ENCODE measurements at places on chromosomes 7 and 10.

GRCh38 chr7:66576646-66577045 is 52.0 kb upstream of the KCTD7 start:
- DNase-seq: no peak

DNA sequence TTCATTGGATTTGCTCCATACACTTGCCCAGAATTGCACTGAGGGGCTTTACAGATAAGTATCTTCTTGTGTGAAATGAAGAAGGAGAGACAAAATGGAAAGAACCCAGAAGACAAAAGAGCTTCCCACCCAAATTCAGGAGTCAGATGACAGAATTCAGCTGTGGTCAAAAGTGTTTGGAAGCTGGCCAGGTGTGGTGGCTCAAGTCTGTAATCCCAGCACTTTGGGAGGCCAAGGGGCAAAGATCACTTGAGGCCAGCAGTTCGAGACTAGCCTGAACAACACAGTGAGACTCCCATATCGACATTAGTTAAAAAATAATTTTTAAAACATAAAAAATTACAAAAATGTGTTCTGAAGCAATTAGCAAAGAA is 27.1 kb downstream of the DUSP5 start:
- no peak for DNase-seq

GRCh38 chr7:132078891-132079735 is 497.2 kb downstream of the PLXNA4 start:
- no peak for DNase-seq

GRCh38 chr7:32089256-32089655 is 19.0 kb upstream of the PDE1C start:
- no peak for DNase-seq

DNA sequence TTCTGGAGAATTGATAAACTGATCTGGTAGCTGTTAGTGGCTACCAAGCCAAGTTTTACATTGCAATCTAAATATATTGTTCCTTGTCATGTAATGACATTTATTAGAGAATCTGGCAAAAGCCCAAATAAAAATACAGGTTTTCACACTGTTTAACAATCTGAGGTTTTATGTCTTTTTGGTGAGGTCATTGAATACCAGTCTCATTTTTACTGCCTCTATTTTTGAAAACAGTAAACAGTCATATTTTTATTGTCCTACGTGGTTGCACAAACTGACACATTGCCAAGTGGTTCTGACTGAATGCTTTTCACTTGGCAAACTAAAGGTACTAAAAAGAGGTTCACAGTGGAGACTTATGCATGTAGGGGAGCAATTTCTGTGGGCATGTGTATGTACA is 157.5 kb downstream of the PRKG1 start:
- no peak for DNase-seq

DNA sequence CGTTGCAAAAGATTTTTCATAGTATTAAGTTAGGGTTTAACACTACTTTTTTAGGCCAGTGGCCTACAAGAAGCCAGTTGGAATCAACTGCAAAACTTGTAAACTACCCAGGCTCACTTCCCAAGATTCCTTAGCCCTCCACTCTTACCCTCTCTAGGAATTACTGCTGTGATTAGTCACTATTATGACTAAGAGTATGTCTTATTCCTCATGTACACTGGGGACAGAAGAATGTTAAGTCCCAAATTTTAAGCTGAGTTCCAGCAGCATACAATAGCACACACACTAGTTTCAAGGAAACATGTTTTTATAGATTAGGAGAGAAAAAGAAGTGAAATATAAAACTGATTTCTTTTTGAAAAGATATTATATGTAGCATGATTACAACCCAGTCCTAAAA is 42.8 kb downstream of the FBXL13 start:
- no peak for DNase-seq

DNA sequence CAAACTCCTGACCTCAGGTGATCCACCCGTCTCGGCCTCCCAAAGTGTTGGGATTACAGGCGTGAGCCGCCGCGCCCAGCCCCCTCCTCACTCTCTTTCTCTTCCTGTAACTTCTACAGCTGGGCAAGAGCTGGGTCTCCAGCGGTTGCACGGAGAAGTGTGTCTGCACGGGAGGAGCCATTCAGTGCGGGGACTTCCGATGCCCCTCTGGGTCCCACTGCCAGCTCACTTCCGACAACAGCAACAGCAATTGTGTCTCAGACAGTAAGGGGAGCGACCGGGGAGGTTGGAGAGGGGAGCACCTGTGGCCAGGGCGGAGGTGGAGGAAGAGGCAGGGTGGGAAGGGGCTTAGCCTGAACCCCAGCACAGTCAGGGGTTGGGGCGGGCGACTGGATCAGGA is 41.4 kb downstream of the EPHB4 start:
- no peak for DNase-seq

DNA sequence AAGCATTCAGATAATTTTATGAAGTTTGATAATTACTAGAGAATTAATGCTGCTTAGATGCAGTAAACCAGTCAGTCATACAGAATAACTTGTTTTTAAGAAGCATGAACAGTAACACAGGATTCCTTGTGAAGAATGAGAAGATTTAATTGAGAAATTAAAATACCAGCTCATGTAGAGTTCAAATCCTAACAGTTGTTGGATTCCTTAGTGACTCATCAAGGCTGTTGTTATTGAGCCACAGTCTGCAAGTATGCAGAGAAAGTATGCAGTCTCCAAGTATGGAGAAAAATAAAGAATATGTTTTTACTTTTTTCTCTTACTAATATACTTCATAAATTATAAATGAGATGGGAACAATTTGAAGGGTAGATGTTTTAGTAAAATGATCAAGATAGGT is 30.2 kb upstream of the CYP26C1 start:
- no peak for DNase-seq

DNA sequence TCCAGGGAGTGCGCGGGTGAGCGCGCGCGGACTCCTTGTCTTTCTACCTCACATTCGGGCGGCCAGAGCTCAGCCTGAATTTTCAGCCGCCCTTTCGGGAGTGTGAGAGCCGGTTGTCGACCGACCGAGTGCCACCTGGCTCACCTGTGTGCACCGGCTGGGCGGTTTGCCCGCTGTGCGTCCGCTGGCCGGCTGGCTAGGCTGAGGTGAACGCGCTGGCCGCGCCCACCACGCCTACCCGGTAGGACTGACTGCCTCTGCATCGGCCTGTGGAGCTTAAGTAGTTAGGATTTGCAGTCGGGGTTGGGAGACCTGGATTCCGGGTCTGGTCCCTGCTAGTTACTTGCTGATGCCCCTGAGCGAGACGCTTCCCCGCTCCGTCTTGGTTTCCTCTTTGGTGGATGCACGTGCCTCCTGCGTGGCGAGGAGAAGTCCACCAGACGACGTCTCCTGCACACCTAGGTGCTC is 553 bp downstream of the TSPAN15 start:
- DNase-seq: no peak

GRCh38 chr10:124287791-124288190 is 130.9 kb downstream of the OAT start:
- DNase-seq: no peak

DNA sequence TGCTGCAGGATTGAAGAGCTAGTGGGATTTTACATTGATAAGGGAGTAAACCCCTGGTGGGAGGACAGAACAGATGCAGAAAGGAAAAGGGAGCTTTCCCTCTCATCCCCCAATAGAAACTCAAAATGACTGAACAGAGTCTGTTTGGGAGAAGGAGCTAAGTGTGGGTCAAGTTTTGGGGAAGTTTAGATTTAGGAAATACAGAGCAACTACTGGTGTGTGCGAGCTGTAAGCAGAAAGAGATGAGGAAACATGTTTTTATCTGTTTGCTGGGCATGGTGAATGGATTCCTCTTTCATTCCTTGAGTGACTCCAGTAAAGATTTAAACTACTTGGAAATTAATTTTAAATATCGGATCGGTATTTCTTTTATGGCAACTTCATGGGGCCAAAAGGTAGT is 132.7 kb downstream of the AOAH start:
- no peak for DNase-seq

DNA sequence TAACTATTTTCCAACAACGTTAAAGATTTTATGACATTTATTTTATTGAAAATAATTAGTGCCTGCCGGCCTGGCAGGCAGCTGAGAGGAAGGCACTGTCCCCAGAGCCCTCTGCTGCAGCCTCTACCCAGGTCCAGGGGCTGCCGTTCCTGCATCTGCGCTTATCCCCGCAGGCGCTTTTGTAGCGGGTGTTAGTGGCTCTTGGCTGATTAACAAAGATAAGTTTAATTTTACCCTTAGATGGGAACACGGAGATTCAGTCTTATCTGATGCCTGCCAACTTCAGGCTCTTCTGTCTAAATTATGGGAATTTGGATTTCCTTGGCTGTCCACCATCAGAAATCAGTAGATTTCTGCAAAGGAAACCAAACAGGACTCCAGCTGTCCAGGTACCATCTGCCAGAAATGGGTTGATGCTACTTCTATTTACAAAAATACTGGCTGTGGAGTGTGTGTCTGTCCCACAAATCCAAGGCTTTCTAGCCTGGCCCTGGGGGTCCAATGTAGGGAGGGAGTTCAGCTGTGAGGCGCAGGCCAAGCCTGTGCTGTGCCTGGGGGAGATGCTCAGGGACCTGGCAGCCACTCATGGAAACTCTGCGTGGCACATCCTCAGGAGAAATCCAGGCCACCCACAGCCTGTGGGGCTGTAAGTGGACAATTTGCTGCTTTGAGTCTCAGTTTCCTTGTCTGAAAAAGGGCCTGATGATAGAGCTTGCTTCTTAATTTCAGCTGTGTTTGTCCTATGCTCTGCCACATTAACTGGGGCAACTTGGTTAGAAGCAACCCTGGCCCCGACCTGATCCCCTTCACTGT is 62.0 kb upstream of the IGFBP3 start:
- no peak for DNase-seq

- DNase-seq: no peak
These were observed 49.1 kb upstream of the C1QL3 start for GRCh38 chr10:16570731-16571130.

DNA sequence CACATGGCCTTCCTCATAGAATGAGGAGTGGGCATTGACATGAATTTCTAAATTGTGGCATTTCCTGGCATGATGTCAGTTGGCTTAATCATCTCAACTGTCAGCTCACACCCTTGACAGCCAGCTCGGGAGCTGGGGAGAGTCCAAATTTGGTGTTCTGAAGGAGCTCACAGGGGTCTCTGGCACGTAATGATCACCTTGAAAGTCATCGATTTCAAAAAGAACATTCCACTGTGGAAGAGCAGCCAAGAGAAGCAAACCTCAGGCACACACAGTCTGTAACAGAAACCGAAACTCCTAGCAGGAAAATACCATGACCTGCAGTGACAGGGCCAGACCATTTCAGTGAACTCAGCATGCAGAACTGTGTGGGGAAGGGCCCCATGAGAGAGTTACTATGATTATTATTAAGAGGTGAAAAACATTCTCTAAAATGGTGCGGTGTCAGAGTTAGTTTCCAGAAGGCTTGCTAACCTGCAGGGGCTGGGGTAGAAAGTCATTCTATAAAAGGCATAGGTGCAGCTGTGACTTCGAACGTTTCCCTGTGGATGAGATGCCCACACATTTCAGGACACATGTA is 26.4 kb upstream of the KLF6 start:
- DNase-seq: no peak

DNA sequence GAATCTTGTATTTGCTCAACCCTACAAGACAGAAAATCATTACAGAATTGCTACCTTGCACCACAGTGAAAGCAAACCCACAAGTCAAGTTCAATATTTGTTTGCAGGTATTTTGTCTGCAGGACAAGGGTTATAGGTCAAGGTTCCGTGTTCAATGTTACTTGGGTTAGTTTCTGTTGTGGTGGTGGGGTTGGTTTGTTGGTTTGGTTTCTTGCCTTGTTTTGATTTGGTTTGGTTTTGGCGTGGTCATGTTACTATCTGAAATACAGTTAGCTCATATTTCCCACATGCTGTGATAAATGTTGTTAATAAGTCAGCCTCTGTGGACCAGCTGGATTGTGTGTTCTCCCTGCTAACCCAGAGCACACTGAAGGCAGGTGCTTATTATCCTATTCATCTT is 75.6 kb upstream of the INSIG1 start:
- DNase-seq: no peak

- DNase-seq: no peak
These were observed 176.3 kb downstream of the PKD1L1 start for GRCh38 chr7:47771990-47772360.

GRCh38 chr10:124825702-124826101 is 24.1 kb downstream of the ABRAXAS2 start:
- no peak for DNase-seq

- DNase-seq: peak; percentile 24
These were observed 15.5 kb upstream of the ICA1 start for GRCh38 chr7:8277394-8277982.

DNA sequence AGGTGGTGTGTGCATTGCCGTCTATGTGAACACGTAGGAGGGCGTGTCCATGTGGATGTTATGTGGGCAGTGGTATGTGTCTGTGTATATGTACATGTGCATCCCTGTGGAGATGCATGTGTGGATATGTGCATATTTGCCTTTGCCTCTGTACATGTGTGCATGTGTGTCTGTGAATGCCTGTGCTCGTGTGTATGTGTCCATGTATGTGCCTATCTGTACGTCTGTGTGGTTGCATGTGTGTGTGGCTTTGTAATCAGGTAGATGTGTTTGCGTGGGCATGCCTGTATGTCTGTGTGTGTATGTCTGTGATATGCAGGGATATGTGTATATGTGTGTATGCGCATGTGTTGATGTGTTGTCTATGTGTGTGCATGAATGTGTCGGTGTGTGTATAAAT is 19.7 kb downstream of the ADCY1 start:
- DNase-seq: no peak

DNA sequence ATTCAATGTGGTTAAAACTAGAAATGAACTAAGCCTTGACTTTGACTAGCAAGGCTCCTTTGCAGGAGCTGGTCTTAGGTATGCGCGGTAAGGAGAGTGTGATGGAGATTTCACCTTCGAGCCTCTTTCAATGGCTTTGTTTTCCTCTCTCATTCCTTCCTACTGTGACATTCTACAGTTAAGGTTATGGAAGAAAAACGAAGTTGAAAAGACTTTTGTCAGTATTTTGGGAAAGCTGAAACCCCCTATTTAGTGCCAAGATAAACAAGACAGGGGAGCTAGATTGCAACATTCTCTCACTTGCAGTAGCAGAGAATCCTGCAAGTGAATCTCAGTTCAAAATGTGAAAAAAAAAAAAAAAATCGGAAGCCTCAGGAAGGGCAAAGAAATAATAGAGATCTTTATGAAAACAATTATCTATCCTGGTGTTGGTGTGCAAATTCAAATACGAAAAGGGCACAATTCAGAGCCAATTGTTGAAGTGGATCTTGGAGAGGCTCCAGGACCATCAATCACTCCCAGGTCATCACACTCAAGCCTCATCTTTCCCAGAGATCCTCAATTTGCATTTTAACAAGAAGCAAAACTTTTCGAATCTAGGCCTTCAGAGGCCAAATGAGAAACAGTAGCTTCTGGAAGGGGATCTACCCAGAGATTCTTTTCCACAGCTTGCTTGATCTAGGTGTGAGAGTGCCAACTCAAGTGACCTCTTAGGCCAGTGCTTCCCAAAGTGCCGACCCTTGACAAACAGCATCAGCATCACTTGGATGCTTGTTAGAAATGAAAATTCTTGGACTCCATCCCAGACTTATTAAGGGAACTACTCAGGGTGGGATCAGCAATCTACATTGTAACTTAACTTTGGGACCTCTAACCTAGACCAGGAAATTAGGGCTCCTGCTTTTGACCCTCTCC is 163.8 kb downstream of the INHBA start:
- no peak for DNase-seq
